EH (cell line): ENCODE measurements at places on chromosomes 12 and 14.

DNA sequence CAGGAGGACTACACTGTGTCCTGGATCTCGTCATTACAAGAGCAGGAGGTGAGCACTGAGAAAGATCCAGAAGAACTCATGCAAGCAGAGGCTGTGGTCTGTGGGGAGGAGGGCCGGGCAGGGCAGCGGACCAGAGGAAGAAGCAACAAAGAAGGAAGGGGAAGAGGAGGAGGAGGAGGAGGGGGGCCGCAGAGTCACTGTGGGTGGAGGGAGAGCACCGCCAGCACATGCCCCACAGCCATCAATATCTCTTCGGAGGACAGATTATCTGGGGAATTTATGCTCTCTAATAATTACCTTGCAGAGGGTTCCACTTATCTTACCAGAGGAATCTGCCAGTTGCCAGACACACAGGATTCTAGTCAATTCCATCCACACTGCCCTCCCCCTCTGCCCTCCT lies 105.6 kb downstream of the DPF3 start:
- no peak for DNase-seq

DNA sequence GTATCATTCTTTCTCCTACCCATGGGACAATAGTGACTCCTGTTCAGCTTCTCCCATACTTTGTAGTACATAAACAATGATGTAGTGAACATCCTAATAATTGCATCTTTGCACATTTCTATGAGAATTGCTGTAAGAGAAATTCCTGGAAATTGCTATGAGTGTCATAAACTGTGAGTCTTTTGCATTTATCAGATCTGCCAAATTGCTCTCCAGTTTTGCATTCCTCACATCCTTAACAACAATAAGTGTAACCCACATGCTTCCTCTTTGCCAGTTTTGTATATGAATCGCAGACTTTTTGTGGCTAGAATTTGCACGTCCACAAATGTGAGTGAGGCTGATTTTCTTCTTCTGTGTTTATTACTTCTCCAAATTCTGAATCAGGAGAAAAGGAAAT lies 124.0 kb upstream of the TBX5 start:
- DNase-seq, result peak; percentile 50

GRCh38 chr12:91276509-91276908 lies 93.9 kb upstream of the DCN start:
- peak; percentile 62 for DNase-seq

GRCh38 chr14:65252482-65253255 lies 150.4 kb upstream of the MAX start:
- DNase-seq, result peak; percentile 69

DNA sequence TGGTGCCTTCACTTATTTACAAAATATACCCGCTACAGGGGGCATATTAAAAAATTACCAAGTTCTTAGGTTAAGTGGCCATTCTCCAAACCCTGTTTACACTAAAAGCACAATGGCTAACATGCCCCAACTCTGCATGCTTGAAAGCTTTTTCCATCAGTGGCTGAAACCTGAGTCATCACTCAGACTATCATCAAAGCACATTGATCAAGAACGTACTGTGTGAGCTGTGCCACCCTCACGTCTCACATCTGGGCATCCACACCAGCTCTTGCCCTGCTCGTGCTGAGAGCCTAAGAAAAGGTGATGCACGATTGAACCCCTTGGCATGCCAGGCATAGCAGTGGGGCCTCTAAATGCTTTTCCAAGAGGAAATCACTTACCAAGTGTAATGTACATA lies 13.2 kb downstream of the AQP6 start:
- no peak for DNase-seq

DNA sequence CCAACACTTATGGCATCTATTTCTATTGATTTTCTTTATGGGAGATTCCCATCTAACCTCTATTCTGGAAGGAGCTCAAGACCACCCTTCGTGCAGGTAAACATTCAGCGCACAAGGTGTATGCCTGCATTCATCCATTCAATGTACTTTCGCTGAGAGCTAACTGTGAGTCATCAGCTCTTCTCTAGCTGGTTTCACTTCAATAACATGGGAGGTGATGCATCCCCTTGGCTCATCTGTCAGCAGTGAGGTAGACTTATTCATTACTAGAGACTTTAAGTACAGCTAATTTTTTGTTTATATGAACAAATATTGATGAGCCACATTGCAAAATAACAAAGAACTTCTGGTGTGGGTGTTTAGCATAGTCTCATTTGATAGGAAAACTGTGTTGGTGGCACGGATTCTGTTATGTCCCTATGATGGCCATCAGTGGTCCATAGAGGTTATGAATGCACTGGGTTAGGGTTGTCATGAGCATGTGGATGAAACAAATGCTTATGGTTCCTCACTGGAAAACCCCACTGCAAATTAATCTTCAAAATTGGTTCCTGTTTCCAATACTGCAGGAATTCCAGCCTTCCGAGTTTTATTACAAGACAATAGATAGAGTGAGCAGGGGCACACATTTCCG lies 1151.0 kb downstream of the BCL11B start:
- no peak for DNase-seq

- peak; percentile 8 for DNase-seq
These were observed 79.8 kb downstream of the TTC9 start for GRCh38 chr14:70721542-70721941.

DNA sequence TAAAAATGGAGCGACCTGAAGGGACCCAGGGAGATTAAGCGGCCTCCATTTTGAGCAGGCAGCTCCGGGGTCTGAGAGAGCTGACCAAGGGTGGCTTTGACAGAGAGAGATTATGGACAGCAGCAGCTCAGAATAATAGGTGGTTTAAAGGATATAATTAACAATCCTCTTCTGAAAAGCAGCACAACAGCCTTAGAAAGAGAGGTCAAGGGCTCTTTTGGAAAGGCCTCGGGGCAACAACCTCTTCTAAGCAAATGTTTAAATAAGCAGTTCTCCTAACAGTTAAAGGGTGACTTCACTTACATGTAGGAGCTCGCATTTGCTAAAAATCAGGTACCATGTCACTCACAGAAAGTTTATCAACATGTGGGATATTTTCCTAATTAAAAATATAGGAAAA lies 87.2 kb upstream of the FRMD6 start:
- DNase-seq, result no peak

- DNase-seq, result peak; percentile 67
These were observed 153.4 kb downstream of the PIK3C2G start for GRCh38 chr12:18414671-18415070.

DNA sequence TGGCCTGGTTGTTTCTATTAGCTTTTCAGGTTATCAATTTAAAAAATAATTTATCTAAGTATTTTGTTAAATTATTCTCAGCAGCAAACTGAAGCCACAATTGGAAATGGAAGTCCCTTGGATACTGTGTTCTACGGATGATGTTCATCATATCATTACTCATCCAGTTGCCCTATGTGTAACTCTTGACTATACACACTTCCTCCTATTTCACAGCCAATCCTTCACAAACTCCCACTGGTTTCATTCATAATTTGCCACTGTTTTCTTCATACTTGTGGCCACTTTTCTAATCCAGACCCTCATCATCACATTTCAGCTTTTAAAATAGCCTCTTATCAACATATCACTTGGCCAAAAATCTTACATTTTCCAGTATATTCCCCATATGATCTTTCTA lies 84.0 kb downstream of the CATSPERB start:
- no peak for DNase-seq

DNA sequence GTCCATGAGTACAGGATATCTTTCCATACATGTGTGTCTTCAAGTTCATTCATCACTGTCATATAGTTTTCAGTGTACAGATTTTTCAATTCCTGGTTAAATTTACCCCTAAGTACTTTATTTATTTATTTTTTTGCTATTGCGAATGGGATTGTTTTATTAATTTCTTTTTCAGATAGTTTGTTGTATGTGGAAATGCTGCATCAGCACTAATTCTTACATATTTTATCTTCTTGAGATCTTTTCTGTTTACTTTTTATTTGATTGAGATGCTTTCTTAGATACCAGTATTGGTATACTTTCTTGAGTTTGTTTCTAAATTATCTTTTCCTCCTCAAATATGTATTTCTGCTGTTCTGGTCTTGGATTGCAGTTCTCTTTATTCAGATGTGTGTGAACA lies 148.9 kb downstream of the RGS6 start:
- DNase-seq, result no peak

DNA sequence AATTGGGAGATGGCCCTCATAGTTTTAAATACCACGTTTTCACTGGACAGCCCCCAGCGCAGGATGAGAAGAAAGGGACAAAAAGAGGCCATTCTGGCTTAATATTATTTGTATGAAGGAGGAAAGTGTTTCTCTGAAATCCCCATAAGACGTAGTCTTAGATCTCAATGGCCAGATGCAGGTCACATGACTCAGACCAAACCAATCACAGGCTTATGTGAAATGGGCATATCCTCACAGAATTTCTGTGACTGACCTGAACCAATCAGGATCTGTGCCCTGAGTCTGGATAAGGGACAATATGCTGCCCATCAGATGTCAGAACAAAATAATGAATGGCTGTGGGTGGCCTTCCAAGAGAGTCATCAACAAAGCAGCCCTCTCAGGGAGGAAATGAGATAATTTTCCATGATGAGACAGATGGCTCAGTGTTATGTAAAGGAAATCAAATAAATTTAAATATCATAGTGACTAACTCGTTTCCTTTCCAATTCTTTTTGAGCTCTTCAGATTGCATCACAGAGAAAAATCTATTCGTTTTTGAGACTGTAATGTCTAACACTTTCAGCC lies 1009.5 kb upstream of the TMEM132C start:
- peak; percentile 78 for DNase-seq

GRCh38 chr12:38282886-38283285 lies 33.7 kb upstream of the ALG10B start:
- no peak for DNase-seq

GRCh38 chr12:64385468-64385867 lies 5.1 kb downstream of the C12orf56 start:
- peak; percentile 26 for DNase-seq

GRCh38 chr12:126383506-126383905 lies 1318.3 kb downstream of the AACS start:
- DNase-seq, result no peak

DNA sequence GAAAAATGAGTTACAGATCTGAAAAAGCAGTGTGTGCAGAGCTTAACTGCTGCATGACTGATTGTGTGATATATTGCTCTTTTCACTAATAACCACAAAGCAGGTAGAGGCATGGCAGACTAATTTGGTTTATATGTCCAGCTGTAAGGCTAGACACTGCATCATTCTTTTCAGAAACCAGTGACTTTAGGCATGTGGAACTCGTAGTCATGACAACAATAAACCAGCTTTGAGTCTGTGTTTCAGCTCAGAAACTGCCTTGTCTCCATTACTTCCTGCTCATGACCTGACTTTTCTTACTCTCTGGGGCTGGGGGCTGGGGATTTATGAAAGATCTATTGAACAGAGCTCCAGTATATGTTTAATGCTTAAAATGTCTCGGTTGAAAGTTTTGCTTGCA lies 146.8 kb upstream of the LRIG3 start:
- peak; percentile 74 for DNase-seq

DNA sequence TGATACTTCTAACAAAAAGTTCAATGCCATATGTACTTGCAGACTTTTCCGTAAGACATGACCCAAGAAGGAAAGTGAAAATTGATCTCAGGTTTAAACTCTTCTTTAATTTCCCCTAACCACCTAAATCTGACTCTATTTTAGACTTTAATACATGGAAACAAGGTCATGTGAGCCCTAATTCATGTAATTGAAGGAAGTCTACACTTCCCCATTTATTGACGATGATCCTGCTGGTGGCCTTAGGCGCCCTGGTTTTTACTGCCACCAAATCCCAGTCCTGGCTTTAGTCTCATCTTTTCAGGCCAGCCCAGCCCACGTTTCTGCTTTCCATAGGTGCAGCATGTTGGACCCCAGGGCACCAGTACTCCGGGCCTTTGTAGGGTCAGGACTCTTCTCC lies 157.9 kb downstream of the PELI2 start:
- DNase-seq, result no peak

- peak; percentile 74 for DNase-seq
These were observed 2.5 kb downstream of the SCN8A start for GRCh38 chr12:51593539-51593938.

DNA sequence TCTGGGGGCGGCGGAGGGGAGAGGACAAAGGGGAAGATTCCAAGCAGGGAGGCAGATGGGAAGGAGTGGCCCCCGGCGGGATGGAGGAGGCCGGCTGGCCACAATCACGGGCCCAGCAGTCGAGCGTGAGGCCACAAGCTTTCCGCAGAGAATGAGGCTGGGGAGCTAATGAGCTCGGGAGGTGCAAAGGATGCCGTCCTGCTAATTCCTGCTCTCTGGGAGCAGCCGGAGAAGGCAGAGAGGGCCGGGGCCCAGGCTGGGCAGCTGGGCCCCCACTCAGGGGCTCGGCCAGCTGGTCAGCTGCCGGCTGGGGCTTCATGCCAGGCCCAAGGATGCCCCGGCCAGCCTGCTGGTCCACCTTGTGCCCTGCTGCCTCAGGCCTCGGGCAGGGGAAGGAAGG lies 98.1 kb upstream of the LHX5 start:
- DNase-seq, result no peak

DNA sequence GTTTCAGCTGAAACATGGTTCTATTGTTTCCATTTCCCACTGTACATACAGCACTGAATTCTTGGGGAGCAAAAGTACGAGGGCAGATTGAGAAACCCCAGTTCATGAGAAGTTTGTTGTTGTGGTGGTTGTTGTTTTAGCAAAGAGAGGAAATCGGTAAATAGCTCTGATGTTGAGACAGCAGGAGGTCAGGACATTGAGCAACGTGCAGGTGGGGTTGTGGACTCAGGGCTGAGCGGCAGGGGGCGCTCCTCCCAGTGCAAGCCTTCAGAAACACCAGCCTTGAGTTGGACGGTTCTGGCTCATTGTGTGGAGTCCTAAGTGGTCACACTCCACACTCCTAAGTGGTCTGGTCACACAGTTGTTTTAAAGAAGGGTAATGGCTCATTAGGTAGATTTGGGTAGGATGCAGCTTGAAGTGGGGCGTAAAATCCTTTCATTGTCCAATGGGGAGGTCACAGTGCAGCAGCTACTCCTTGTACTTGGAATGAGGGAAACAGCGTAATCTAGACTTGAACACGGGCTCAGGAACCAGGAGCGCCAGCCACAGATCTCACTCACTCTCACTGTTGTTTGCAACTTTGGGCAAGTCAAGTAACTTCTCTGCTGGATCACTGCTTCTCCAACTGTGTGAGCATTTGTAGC lies 14.5 kb upstream of the PWP1 start:
- peak; percentile 20 for DNase-seq

GRCh38 chr14:74506411-74506851 lies 12.9 kb downstream of the ISCA2 start:
- no peak for DNase-seq

- DNase-seq, result no peak
These were observed 185.3 kb upstream of the ABCD2 start for GRCh38 chr12:39804898-39805297.

GRCh38 chr12:30461026-30461615 lies 234.5 kb downstream of the IPO8 start:
- no peak for DNase-seq

GRCh38 chr14:103436533-103436932 lies 51.3 kb downstream of the MARK3 start:
- peak; percentile 40 for DNase-seq

GRCh38 chr12:98402091-98402490 lies 113.3 kb upstream of the TMPO start:
- DNase-seq, result no peak
